ENCODE measurements at places on chromosomes 4 and X.

GRCh38 chrX:111086591-111087006, 9.4 kb upstream of the PAK3 start:
- no peak for DNase-seq

- no peak for DNase-seq
Measured at GRCh38 chrX:140664939-140665338, 44.6 kb upstream of the LINC00632 start.

- no peak for DNase-seq
Measured at GRCh38 chr4:83574247-83574646, 38.3 kb downstream of the GPAT3 start.

GRCh38 chrX:46294234-46294633, 251.0 kb downstream of the ZNF674 start:
- DNase-seq: no peak

DNA sequence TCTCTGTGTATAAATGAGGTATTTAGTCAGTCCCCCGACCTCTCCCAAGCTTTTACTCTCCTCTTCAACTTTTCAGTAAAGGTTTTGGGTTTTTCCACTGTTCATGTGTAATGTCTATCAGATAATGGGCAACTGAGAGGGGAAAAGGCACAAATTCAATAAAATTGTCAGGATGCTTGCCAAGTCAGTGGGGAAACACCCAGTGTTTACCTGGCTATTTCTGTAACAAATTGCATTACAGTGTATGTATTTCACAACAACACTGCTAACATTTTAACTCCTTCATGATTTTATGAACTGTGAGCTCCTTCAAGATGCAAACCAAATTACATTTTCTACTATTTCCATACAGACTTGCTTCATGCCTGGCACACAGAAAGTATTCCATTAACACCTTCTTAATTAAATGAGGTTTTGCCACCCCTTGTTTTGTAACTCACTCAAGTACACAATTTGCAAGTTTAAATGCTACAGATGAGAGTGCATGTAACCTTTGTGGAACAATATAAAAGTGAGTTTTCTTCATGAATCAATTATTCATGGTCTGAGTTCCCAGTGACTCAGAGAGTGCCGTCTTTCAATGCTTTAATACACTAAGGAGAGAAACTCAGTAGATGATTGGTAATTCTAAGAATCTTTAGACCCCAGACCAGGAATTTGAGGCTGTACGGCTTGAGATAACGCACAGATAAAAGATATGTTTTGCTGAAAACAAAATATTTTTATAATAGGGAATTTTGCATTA, 149.8 kb upstream of the TLL1 start:
- no peak for DNase-seq

- no peak for DNase-seq
Measured at GRCh38 chrX:113009029-113009428, 168.4 kb upstream of the AMOT start.

All from progenitor cell of endocrine pancreas (in vitro differentiated cells).